ENCODE measurements at places on chromosomes 11 and 22.

DNA sequence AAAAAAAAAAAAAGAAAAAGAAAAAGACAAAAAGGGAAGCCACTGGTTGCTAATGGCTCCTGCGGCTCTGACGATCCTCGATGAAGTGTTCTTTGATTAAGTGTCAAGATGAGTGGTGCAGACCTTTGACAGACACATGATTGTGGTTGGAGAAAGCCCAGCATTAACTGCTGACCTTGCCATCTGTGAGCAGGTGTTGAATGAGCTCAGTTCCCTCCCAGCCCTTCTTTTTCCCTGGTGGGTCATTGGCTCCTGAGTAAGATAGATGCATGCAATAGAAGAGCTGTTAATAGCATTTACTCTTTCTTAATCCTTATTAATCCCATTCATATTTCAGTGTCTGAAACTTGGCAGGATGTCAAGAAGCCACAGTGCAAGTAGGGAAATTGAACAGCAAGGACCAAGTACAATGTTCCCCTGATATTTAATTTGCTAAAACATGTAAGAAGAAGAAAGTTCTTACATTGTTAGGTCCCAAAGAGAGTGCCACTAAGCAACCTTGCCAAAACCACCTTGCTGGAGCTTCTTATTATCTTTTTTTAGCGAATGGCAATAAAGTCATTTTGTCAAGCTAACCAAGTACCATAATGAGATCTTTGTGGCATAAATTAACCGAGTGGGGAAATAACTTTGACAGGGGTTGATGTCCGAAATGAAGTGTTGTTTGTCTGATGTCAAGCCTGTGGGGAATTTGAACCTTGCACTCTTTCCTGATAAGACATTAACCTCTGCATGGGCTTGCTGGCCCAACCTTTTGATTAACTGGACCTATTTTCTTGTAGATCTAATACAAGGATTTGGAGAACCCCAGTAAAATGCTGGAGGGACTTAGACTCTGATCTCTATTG, 113.7 kb downstream of the PTPRJ start:
- no peak for DNase-seq

DNA sequence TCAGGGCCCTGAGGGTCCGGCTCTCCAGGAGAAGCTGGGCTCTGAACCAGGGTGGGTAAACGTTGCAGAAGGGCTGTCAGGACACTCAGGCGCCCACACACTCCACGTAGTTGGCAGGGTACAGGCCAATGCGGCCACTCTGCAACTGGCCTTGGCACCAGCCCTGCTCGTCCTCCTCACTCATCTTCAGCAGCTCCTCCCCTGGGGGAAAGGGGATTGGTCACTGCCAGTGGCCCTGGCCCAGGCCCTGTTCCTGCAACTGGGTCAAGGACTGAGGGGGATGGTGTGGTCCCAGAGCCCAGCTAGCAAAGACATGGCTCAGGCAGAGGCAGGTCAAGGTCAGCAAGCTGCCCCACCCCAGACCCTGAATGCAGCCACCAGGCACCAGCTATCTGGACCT, 1.2 kb upstream of the ARFGAP2 start:
- no peak for DNase-seq

DNA sequence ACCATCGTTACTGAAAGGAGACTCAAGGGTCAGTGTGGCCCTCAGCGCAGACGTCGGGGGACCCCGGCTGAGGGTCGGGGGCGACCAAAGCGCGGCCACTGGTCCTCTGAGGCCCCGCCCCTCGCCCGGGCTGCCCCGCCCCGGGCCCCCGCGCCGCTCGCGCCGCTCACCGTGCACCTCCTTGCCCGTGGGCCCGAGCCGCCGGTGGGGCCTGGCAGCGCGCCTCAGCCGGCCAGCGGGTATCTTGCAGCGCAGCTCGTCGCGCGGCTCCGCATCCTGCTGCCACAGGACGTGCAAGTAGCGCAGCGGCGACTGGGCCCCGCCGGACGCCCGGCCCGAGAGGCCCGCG, 419 bp downstream of the ANKRD54 start:
- DNase-seq: no peak

- no peak for DNase-seq
Measured at GRCh38 chr11:94128291-94128745, 323 bp upstream of the PANX1 start.

- no peak for DNase-seq
Measured at GRCh38 chr11:72349616-72350218, 84.6 kb downstream of the CLPB start.

DNA sequence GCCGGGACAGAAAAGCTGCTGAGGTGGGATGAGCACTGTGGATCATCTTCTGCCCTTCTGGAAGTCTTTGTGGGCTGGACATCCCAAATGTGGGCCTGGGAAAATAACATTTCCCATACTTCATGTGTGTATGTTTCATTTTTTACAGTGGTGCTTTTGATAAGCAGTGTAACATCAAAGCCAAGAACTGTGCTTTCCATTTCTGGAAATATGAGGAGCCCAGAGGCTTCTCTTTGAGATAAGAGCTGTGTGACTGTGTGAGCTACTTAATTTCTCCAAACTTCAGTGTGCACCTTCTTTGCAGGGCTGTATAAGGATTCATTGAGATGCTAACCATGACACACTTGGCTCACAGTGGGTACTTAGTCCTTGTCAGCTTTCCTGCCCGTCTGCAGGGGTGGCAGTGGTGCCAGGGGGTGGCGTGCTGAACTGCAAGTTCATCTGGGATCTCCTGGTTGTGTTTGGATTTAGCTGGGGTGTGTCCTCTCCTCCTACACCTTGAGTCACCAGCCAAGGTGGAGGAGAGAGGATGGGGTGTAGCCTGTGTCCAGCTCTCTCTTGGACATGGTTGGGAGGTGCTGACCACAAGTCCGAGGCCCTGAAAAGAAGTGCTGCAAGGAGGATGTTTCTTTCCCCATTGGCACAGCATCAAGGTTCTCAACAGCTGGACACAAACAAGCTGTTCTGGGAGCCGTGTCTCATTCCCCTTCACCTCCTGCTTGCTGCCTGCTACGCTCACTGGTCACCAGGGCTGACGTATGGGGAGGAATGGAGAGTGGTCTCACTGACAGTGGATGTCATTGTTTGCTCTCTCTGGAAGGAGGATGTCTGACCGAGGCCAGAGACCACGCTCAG, 139.4 kb downstream of the TEAD1 start:
- DNase-seq: no peak

- DNase-seq: peak; percentile 52
Measured at GRCh38 chr22:36409911-36410756, 22.4 kb upstream of the MYH9 start.

- no peak for DNase-seq
Measured at GRCh38 chr22:46547883-46548244, 10.4 kb upstream of the CELSR1 start.

DNA sequence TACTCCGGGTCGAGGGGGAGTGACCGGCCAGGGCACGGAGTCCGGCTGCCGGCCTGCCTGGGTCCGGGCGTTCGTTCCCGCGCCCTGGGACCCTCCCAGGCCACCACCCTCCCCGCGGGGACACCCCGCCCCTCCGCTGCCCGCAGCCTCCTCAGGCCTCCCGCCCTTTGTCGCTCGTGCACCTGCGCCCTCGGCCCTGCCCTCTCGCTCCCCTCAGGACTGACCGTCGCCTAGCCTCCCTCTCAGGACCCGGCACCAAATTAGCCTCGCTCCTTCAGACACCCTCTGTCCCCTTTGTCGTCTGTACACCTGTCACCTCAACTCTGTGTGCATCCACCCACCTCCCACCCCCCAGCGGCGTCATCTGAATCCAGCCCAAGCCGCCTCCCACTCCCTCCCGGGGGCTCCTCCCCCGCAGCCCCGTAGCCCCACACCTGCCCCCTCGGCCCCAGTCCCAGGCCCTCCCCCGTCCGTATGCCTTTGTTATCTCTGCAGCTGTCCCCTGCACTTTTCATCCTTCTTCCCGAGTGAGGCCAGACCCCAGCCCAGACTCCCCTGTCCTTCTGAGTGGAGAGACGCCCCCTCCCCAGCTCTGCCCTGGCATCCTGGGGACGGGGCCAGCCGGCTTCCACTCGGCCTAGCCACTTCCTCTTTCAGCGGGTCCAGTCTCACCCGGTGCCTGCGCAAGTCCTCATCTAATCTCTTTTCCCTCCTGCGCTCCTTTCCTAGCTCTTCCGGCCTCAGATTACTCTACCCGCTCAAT, 643 bp downstream of the TIGD3 start:
- peak; percentile 48 for DNase-seq

- DNase-seq: no peak
Measured at GRCh38 chr11:132644520-132645239, 887.6 kb downstream of the OPCML start.

- DNase-seq: peak; percentile 16
Measured at GRCh38 chr11:58958500-58958899, 19.2 kb downstream of the GLYATL1 start.

DNA sequence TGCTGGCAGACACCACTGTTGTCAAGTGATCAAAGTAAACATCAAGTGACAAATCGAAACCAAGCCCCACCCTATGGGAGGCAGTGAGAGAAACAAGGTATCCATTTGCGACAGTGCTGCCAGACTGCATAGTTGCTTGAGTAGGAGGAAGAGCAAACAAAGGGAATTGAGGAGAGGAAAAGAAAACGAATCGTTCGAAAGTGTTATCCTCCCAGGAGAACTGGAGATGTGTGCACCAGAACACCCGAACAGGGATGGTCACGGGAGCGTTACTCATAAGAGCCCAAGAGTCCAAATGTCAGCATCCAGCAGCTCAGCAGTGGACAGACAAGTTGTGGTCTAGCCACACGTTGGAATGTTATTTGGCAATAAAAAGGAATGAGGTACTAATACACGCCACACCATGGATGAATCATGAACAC, 58.4 kb upstream of the NUP50 start:
- DNase-seq: no peak

DNA sequence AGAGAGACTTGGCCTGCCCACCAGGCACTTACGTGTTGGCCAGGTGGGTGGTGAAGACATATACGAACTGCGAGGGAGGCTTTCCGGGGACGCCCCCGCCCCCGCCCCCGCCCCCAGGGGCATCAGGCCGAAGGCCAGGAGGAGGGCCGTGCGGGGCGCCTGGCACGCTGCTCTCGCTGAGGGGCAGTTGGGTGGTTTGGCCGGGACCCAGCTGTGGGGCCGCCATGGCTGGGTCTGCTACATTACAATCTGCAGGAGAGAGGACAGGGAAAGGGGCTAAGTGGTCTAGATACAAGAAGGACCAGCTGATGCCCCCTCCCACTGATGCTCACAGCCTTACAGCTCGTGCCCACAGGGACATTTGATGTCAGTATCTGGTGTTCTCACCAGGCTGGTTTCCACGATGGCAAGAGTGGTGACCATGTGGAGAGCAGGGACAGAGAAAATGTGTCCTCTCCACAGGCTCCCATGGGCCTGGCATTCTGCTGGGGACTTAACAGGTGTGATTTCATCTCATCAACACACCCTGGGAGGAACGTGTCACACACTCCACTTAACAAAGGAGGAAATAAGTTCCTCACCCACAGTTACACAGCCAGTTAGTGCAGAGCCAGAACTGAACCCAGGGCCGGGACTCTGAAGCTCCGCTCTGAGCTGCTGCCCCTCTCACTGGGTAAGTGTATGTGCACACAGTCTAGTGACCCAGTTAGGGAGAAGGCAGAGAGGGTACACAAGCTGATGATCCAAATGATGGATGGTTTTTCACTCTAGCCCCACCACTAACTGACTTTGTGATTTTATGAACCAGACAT, 19.7 kb downstream of the CXCR5 start:
- DNase-seq: no peak

- DNase-seq: no peak
Measured at GRCh38 chr11:2558397-2558796, 113.6 kb downstream of the KCNQ1 start.

- no peak for DNase-seq
Measured at GRCh38 chr11:7600205-7600775, 73.0 kb downstream of the CYB5R2 start.

DNA sequence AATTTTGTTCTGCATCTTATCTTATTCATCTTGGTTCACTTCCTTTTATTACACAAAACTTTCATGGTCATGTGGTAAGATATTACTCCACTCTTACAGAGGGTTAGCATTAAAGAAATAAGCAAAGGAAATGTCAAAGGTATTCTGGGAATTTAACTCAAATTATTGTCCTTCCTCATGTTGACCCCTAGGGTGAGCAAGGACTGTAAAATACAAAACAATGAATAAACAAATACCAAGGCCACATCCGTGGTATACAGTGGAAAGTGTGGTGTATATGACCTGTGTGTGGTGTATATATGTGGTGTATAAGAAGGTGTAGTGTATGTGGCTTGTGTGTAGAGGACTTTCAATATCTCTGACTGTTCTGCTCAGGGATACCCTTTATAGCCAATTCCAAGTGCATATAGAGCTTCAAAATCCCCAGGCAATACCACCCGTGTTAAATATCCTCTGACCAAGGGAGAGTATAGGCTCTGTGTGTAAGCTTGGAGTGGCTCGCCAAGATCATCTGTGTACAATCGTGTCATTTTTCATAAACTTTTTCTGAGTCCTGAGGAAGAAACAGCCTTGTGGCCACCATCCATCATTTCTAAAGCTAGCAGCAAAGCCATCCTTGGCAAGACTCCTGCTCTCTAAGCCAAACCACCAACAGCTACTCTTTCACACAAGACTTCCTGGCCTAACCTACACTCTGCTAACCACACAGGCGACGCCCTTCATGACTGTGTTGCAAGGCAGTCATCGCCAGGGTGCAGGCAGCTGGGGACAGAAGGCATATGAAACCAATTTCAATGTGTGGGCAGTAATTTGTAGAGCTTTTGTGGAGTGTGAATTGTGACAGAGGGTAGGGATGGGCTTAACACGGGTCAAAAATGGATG, 548.0 kb downstream of the ETS1 start:
- peak; percentile 74 for DNase-seq

DNA sequence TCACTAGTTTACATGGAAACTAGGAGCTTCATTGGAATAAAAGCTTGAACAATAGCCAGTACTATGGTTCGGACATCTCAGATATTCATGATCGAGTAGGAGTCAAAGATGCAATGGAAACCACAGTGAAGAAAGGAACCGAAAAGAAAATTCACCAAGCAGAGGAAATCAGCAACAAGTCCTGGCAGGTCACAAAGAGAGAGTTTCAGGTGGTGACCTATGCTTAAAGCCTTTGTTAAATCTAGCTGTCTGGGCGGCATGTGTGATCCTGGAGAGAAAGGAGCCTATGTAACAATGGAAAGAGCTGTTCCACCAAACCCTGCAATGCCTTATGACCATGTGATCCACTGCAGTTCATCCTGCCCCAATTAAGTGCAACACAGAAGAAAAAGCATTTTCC, 68.9 kb upstream of the POU2AF2 start:
- no peak for DNase-seq

DNA sequence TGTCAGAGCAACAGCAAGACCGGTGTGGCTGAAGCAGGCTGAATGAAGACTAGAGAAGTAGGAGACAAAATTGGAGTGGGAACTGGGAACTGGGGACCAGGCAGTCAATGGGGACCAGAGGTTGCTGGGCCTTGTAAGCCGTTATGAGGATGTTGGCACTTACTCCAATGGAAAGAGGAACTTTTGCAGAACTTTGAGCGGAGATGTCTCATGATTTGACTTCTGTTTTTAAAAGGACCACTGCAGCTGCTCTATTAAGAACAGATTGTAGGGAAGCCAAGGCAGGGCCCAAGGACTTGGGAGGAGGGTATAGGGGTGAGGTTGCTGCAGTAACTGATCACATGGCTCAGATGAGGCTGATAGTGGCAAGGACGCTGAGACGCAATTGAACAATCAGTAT, 34.2 kb downstream of the IL18 start:
- no peak for DNase-seq

- no peak for DNase-seq
Measured at GRCh38 chr11:96055706-96056387, 131.9 kb upstream of the MTMR2 start.

GRCh38 chr11:116379185-116379828, 393.5 kb downstream of the BUD13 start:
- DNase-seq: no peak

GRCh38 chr11:81942646-81943045, 791.0 kb downstream of the FAM181B start:
- DNase-seq: no peak

- DNase-seq: no peak
Measured at GRCh38 chr11:73645121-73645969, 1.0 kb upstream of the PLEKHB1 start.
